ENCODE measurements at places on chromosomes 16 and 17.
A peak's percentile ranks its signal among the peaks of the same experiment; 100 is the strongest.

- peak; percentile 2 for DNase-seq
Measured at GRCh38 chr17:10844621-10845387, 6.9 kb upstream of the PIRT start.

- DNase-seq: no peak
Measured at GRCh38 chr17:50184611-50185398, 16.6 kb downstream of the COL1A1 start.

- DNase-seq: no peak
Measured at GRCh38 chr16:30116291-30117207, 3.2 kb upstream of the GDPD3 start.

DNA sequence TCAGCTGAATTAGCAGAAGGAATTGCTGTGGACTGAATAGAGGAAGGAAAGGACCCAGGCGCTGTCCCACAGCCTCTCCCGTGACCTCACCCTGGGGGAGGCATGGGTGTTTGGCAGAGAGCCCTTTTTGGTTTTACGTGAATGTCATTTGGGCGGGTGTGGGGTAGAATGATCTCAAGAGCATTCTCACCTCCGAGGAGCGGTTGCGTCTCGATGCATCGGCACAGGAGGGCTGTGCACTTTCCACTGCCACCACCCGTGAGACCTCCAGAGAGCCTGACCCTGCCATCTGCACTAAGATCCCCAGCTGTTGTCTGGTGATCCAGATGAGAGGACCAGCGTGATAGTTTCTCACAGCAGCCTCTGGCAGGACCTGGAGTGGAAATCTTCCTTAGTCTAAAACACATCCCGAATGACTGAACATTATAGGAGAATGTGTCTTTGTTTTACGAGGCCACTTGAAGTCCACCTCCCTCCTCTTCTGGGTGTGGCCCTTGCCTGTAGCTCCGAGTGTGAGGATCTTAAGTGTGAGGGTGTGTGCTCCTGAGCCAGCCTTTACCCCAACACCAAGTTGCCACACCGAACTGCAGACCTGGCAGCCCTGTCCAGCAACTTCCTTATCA, 29.3 kb downstream of the FOXK2 start:
- peak; percentile 9 for DNase-seq

DNA sequence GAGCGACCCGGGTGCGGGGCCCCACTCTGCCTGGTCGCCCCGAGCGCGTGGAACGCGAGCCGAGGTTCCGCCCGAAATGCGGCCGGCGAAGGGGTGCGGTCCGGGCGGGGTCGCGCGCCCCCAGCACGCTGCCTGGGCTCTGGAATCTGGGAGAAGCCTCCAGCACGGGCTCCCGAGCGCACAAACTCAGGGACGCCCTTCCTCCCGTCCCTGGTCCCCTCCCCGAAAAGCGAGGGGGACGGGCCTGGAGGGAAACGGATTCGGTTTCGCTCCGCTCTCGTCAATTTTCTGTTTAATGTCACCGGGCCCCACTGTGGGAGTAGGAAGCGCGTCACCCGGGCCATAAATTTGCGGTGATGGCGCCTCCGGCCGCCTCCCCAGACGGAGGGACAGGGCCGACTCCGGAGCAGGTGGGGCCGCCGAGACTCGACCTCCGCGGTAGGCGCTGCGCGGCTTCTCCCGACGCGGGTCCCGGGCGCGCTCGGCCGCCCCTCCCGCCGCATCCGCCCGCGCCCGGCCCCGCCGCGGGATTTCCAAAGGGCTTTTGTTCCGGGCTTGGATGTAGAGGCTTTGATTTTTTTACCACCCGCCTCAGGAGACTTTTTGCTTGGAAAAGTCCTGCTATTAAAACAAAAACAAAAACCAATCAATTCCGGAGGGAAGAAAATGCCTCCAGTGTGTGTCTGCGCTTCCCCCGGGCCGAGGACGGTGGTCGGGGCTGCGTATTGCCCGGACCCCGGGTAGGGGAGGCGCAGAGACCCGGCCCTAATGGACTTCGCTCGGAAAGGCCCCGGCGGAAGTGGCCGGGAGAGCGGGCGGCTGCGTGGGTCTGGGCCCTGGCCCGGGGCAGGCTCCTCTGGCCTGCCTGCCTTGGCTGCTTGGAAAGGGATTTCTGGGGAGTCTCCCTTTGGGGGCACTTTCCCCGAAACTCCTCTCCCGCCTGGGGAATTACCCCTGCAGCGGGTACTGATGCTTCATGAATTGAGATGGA, 7.9 kb upstream of the BAHCC1 start:
- peak; percentile 3 for DNase-seq

DNA sequence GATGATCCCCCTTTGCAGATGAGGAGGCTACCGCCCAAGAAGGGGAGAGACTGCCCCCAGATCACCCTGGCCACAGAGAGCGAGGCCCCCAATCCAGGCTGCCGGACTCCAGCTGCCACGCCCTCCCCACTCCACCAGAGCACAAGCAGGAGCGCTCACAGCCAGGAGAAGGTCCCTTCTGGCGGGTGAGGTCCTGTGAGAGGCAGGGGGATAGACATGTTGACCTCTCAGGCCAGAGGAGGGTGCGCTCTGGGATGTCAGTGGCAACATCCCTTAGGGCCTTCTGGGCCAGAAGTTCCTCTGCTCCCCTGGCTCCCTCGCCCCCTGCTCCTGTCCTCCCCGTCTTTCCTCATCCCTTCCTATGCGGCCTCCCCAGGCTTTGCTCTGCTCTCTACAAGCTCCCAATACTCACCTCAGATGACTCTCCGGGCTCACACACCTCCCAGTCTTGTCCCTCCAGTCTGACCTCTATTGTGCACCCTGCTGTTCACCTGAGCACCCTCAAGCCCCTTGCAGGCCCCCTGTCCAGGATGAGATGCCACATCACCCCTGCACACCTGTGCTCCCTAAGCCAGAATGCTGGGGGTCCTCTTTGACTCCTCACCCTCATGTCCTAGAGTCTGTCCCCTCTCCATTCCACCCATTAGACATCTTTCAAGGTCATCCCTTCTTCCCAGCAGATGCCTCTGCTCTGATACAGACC, 5.0 kb upstream of the NXPH3 start:
- no peak for DNase-seq

- DNase-seq: no peak
Measured at GRCh38 chr16:53984936-53985335, 281.0 kb downstream of the FTO start.

GRCh38 chr16:12461201-12461600, 342.5 kb downstream of the CPPED1 start:
- DNase-seq: no peak

DNA sequence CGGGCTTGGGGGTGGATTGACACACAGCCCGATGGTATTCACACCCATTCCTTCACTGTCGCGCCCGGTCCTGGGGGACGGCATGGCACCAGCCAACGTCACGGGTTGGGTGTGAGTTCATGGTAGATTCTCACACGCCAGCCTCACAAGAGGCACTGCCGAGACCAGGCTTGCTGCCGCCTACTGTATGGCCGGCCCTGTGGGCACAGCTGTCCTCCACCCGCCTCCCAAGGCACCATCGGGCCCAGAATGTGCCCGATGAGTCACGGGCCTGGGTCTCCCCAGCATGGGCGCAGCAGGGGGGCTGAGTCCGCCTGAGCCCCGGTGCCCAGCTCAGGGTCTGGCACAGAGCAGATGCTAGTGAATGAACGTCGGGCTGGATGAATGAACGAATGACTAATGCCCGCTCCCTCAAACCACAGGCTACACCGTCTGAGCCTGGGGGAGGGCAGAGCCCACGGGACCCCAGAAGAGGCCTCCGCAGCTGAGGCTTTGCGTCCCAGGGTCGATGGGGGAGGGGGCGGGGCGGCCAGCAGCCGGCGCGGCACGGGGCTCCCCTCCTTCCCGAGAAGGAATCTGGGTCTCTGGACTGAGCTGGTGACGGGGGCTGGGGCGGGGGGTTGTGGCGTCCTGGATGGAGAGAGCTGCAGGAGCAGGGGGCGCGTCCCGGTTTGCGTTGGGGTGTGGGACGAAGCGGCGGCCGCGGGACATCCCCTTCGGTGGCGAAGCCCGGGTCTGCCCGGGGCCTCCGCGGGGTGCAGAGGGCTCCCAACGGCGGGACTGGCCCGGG, 829 bp downstream of the PITPNM3 start:
- no peak for DNase-seq

GRCh38 chr16:70298988-70299938, at the start of gene DDX19B:
TSS of gene DDX19B (plus strand) at chr16:70299186. CDS start at chr16:70299298, 112 bp downstream.
- peak; percentile 34 for DNase-seq

DNA sequence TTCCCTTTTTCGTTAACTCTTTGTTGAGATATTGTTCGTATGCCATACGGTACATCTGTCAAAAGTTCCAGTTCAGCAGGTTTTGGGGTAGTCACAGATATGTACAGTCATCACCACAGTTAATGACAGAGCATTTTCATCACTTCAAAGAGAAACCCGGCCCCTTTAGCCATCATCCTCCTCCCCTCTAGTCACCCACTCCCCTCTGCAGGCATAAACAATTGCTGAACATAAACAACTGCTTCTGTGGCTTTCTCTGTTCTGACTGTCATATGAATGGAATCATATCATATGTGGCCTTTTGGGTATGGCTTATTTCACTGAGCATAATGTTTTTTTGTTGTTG, 59.3 kb downstream of the RNF213 start:
- DNase-seq: no peak

- DNase-seq: no peak
Measured at GRCh38 chr16:24769806-24770205, 40.4 kb downstream of the TNRC6A start.

DNA sequence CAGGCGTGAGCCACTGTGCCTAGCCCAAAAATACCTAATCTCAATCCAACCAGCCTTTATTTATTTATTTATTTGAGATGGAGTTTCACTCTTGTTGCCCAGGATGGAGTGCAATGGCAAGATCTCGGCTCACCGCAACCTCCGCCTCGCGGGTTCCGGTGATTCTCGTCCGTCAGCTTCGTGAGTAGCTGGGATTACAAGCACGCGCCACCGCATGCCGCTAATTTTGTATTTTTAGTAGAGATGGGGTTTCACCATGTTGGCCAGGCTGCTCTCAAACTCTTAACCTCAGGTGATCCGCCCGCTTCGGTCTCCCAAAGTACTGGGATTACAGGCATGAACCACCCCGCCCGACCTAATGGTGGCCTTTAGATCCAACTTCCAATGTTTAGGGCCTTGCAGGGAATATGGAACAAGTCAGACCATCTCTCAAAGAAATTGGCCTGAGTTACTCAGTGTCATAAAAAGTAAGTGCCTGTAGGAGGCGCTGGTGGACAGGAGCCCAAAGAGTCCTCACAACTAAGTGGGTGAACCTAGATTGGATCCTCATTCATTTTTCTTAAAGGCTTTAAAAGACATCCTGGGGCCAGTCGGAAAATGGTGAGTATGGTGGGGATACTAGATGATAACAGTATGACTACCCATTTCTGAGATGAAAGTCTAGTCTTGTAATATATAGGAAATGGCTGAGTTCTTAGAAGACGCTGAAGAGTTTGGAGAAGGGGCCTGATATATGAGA, 4.6 kb downstream of the ZSCAN10 start:
- DNase-seq: no peak

- no peak for DNase-seq
Measured at GRCh38 chr16:61313931-61314330, 722.3 kb downstream of the CDH8 start.

GRCh38 chr16:29756654-29757053, 10.9 kb upstream of the C16orf54 start:
- no peak for DNase-seq

DNA sequence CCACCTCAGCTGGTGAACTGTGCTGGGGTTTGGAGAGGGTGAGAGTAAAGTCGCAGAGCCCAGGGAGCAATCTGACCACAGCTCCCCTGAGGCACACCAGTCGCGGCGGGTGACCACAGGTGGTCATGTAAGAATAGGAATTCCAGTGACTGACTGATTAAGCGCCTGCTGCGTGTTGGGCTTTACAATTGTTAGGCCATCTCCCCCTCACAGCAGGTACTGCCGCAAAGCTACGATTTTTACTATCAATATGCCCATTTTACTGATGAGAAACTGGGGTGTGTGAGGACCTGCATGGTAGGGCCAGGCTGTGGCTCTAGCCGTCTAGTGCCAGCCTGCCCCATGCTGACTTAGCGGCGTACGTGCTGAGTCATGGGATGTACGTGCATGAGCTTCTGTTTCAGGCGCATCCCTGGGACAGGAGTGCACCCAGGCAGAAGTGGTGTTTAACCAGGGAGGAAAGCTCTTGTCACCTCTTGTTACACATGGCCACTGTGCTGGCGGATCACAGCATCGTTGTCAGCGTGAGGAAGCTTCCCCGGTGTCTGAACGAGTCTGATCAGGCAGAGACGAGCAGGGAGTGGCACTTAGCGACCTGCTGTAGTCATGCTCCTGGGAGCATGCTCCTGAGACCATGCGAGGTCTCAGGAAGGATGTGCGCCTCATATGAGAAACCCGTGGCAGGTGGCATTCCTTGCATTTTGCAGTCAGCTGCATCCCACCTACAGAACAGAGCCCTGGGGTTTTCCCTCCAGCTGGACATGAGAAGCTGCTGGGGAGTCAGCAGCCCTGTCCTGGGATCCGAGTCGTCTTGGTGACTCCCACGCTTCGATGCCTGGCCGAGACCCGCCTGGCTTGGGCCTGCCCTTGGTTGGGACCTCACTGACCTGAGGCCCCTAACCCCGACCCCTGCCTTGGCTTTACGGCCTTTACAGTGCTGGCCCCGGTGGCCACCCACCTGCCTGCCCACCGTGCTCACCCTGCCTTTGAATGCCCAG, 163.7 kb upstream of the CHMP6 start:
- no peak for DNase-seq

GRCh38 chr17:57107498-57108101, 22.6 kb downstream of the AKAP1 start:
- DNase-seq: peak; percentile 81

DNA sequence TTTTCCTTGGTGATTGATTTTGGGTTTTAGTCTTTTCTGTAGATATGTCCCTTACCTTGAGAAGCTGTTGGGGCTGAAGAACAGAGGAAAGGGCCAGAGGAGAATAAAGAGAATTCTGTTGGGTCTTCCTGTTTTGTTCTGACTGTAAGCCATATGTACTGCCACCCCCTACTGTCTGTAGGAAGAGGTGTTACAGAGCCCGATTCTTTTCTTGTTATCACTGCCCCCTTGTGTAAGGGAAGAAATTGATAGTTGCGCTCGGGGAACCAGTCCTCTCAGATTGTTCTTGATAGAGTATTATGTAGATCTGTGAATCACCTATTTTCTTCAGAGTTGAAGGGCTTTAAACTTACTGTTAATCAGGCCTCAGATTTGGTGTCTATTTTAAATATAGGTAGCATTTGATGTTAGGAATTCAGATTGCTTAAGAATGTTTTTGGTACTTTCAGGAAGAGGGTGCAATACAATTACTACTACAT, 2.4 kb downstream of the TANC2 start:
- DNase-seq: peak; percentile 71

DNA sequence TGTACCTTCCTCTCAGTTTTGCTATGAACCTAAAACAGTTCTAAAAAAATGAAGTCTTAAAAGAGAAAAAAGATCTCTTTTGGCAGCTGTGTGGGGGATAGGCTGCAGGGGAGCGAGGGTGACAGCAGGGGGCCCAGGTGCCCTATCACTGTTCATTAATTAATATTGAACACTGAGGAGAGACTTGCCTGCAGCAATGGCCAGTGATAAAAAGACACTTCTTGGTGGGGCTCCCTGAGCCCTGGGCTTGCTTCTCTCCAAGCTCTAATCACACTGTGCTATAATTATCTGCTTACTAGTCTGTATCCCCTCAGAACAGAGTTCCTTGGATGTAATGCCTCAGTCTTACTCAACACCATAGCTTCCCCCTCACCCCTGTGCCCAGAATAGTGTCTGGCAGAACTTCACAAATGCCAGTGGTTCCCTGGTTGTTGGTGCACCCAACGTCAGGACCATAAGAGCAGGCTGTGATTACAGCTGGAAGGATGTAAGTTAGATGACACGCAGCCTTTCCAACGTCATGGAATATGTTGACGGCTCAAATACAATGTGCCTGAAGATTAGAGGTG, 52.0 kb upstream of the IRX6 start:
- no peak for DNase-seq

All from DMS79 treated with DMSO at 0.1 percent for 48 hours (cell line).